Kidney capillary endothelial cell (primary cell): ENCODE measurements at places on chromosomes 6 and 20.

DNA sequence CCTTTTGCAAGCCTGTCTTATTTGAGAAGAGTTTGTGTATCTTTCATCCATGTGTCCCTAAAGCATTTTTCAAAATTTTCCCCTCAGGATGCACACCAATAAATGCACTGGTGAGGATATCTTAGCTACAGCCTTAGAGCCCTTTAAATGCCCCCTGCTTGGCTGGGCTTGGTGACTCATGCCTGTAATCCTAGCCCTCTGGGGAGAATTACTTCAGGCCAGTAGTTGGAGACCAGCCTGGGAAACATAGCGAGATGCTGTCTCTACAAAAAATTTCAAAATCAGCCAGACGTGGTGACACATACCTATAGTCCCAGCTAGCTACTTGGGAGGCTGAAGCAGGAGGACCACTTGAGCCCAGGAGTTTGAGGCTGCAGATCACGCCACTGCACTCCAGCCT, 33.8 kb upstream of the PLCB4 start:
- DNase-seq, result no peak

GRCh38 chr6:148379481-148379880, 36.8 kb downstream of the SASH1 start:
- DNase-seq, result no peak

- DNase-seq, result no peak
These were observed 100.4 kb downstream of the TOX2 start for GRCh38 chr20:44014807-44015732.

- no peak for DNase-seq
These were observed 100.4 kb downstream of the PXDC1 start for GRCh38 chr6:3650959-3651697.

- no peak for DNase-seq
These were observed 78.0 kb upstream of the AGPAT4 start for GRCh38 chr6:161351858-161352257.
